Right ventricle myocardium inferior (tissue), 1 donor: ENCODE measurements at places on chromosomes 6 and 20. TPM values are rescaled to one million over a fixed set of nuclear protein-coding genes. Genes with fewer than 3 reads are reported as not detected.

Gene PIM1
- 27.8 TPM for total RNA-seq

Gene IMPG1
- total RNA-seq: not detected

Gene ERVFRD-1
- 0.14 TPM for total RNA-seq

GRCh38 chr6:116971959-116972358, 94.9 kb downstream of the RFX6 start:
- no peak for DNase-seq

Gene PRICKLE4
- total RNA-seq: 3.3 TPM

DNA sequence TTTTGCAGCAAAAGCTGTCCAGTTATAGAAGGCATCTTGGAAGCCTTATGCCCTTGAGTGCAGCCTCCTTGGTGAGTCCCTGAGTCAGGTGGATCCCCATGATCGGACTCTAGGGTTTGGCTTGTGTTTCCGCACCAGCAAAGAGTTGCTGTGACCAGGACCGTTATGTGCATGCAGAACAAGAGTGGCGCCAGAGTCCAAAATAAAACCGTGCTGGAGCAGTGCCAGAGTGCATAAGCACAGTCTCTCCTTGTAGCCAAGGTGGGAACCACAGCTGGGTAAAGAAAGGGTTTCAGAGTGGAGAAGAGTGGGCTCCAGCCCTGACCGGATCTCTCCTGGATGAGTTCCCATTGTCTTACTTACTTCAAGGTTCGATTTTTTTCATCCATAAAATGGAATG, 58.6 kb downstream of the FOXA2 start:
- no peak for DNase-seq

Gene RPP40
- total RNA-seq: 4.2 TPM

- no peak for DNase-seq
Observed at GRCh38 chr20:20198011-20198410, 145.7 kb downstream of the CFAP61 start.

DNA sequence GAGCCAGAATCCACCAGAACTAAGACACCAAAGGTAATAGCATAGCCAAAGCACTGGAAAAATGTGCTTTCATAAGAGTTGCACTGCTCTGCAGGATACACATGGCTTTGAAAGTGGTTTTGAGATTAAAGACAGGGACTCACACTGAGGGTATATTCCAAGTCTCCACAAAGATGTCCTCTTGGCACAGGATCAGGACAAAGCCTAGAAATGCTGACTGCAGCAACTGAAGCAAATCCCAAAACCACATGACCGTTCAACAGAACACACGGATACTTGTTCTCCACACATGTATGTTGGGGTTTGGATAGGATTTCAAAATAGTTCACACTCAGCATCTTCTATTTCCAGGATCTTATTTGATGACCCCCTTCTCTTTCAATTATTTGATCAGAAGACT, 364.3 kb upstream of the HSF2 start:
- DNase-seq: no peak

- DNase-seq: no peak
Observed at GRCh38 chr6:38012573-38012972, 193.0 kb downstream of the ZFAND3 start.

Gene CCN2
- 12.5 TPM for total RNA-seq

Gene SAMD3
- 0.95 TPM for total RNA-seq

Gene SIRPG
- not detected for total RNA-seq

Gene APCDD1L
- total RNA-seq: 0.32 TPM

DNA sequence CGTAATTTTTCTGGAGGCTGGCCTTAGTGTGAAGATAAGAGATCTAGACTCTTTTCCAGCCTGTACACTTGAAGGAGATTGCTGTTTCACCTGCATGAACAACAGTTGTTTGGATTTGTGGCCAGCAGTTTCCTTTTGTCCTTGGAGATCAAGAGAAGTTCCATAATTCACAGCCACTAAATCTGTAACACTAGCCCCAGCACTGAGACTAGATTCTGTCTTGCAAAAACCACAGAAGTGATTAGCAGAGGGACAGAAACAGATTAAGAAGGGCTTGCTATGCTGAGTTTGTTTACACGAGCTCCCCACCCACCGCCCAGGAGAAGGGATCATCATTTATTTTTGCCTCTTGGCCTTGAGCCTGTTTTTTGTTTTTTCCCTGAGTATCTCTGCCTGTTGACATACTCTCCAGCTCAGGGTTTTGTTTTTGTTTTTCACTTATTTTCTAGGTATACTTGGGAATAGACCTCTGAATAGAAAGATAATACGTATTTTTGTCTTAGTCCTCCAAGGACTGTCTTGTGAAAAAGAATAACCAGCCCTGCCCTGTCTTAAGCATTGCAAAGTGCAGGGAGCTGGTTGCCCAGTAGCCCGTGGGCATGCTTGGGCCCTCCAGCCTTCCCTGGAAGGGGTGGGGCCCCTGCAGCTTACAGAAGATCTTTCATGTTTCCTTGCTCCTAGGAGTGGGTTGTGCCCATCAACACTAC, 93.1 kb upstream of the SOX4 start:
- no peak for DNase-seq

- peak; percentile 85 for DNase-seq
Observed at GRCh38 chr6:31396422-31397152, 6.8 kb upstream of the MICA start.

Gene SNX21
- total RNA-seq: 22.5 TPM

GRCh38 chr20:46206992-46207549, 89.0 kb downstream of the CD40 start:
- DNase-seq: no peak

Gene CDH4
- total RNA-seq: 0.08 TPM

Gene VGLL2
- not detected for total RNA-seq

Gene LY6G6D
- not detected for total RNA-seq

DNA sequence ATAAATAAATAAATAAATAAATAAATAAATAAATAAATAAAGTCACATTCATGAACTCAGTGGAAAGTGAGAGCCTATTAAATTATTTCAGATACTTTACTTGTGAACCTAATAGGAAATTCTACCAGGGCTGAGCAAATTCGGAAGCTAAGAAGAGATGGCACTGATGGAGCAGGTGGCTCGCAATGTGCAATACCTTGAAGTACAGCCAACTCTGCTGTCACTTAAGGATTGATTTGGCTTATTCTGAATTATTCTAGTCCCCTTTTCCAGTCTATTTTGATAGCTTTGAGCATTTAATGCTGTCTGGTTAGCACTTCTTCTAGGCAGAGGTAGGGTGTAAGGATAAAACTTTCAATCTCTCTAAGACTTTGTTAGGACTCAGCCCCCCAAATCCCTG, 395.8 kb upstream of the PLCB4 start:
- DNase-seq: no peak

DNA sequence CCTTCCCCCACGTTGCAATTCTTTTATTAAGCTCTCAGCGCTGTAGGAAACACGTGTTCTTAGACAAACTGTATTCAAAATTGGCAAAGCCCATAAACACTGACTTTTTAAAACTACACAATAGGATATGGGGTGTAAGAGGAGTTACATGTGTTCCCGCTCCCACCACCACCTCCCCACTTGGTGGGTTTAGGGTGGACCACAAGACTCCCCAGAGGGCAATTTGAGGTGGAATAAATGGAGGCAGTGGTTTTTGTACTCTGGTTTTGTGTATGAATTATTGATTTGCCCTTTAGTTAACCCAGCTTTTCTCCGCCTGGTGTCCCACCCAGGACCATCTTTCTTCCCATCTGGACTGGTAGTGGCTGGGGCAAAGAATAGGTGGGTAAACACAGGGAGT, 3.7 kb downstream of the UQCC2 start:
- DNase-seq: no peak

- DNase-seq: no peak
Observed at GRCh38 chr20:40612837-40613236, 76.2 kb downstream of the MAFB start.

- DNase-seq: no peak
Observed at GRCh38 chr6:57019434-57019833, 27.1 kb upstream of the KIAA1586 start.

Gene OTOR
- not detected for total RNA-seq

Gene ESR1
- total RNA-seq: 1.4 TPM

GRCh38 chr6:51303338-51303737, 484.7 kb downstream of the TFAP2B start:
- no peak for DNase-seq

DNA sequence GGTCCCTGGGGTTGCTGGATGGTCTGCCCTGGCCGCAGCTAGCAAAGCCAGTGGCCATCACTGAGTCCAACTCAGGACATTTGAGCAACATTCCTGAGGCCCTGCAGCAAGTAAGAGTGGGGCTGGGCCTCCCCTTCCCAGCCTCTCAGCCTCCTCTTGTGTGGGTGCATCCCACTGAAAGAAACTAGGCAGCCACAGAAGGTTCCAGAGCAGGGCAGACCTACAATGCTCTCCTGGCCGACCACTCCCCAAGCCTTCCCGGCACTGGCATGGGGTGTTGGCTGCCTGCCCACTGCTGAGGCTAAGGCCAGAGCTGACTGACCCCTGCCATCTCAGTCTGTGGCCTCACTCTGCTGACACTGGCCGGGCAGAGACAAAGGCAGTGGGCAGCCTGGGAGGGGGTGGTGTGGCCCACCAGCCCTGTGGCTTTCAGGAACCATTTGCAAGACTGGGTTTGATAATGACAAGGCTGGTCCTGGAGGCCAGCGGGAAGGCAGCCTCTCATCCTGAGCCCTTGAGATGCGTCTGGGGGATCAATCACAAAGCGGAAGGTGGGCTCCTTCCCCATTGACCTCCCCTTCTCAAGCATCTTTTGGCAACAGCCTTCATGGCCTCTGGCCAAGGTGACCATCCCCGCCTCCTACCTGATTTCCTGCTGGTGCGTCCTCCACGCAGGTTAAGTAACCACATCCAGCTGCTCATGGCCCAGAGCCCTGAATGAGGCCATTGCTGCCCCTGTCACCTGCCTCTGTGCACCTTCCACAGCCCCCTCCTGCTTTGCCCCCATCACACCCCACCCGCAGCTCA, 9.6 kb downstream of the DLGAP4 start:
- no peak for DNase-seq
